ENCODE measurements at places on chromosomes 2 and 18. TPM values are rescaled to one million over a fixed set of nuclear protein-coding genes. Genes with fewer than 3 reads are reported as not detected.

The TET3 gene
- 4.8 TPM for total RNA-seq

The GKN1 gene
- total RNA-seq, result not detected

The SRD5A2 gene
- total RNA-seq, result not detected

The ACVR1C gene
- 2.2 TPM for total RNA-seq

The ST8SIA5 gene
- 0.24 TPM for total RNA-seq

The ASAP2 gene
- total RNA-seq, result 7.2 TPM

The LAMA3 gene
- 18.1 TPM for total RNA-seq

The TGFA gene
- total RNA-seq, result 2.7 TPM

The KCNJ3 gene
- total RNA-seq, result not detected

The SATB2 gene
- total RNA-seq, result 7.3 TPM

The DYNC2LI1 gene
- 10.1 TPM for total RNA-seq

The RBM44 gene
- total RNA-seq, result not detected

The RGPD3 gene
- under 0.01 TPM for total RNA-seq

The CHRNA1 gene
- 4.1 TPM for total RNA-seq

The HOXD3 gene
- not detected for total RNA-seq

The ASPRV1 gene
- total RNA-seq, result 0.26 TPM

The FHOD3 gene
- 4.9 TPM for total RNA-seq

The KIAA2012 gene
- not detected for total RNA-seq

The FMNL2 gene
- 17.1 TPM for total RNA-seq

The NUP35 gene
- 4.6 TPM for total RNA-seq

The SERPINB10 gene
- not detected for total RNA-seq

The CSRNP3 gene
- total RNA-seq, result 1.0 TPM

The GIGYF2 gene
- total RNA-seq, result 23.3 TPM

The KIF3C gene
- total RNA-seq, result 12.1 TPM

The UGT1A3 gene
- not detected for total RNA-seq

The MRO gene
- total RNA-seq, result not detected

The LYPD6 gene
- not detected for total RNA-seq

The KRTCAP3 gene
- not detected for total RNA-seq

The LCT gene
- total RNA-seq, result 0.08 TPM

The RRM2 gene
- 60.6 TPM for total RNA-seq

The TSGA10 gene
- 0.72 TPM for total RNA-seq

The DRC1 gene
- total RNA-seq, result not detected

The ADCYAP1 gene
- not detected for total RNA-seq

The COL3A1 gene
- total RNA-seq, result 1,834 TPM

The POMC gene
- total RNA-seq, result 5.6 TPM

The LOXHD1 gene
- not detected for total RNA-seq

The CROCC2 gene
- not detected for total RNA-seq

The ITPRIPL1 gene
- 5.3 TPM for total RNA-seq
